ENCODE measurements at places on chromosomes 5 and 9.

- H3K27me3 ChIP-seq = no peaks in the 10 kb centered on the region
- H3K36me3 ChIP-seq = no peaks in the 10 kb centered on the region
- no peak overlapping the region for H3K27ac ChIP-seq
- no peak overlapping the region for H3K4me3 ChIP-seq
- no peak for ATAC-seq
- H3K4me1 ChIP-seq = no peaks in the 10 kb centered on the region
Measured at GRCh38 chr5:87260604-87261192, 7.0 kb upstream of the RASA1 start.

- peaks cover 59% of the 10 kb centered on the region for H3K36me3 ChIP-seq
- peaks cover 14% of the 10 kb centered on the region for H3K27me3 ChIP-seq
- peak; percentile 76 for ATAC-seq
- H3K4me1 ChIP-seq = peaks cover 62% of the 10 kb centered on the region
- peak overlapping the region; percentile 50 for H3K4me3 ChIP-seq
Measured at GRCh38 chr5:402615-403359, 40.2 kb upstream of the EXOC3 start.

DNA sequence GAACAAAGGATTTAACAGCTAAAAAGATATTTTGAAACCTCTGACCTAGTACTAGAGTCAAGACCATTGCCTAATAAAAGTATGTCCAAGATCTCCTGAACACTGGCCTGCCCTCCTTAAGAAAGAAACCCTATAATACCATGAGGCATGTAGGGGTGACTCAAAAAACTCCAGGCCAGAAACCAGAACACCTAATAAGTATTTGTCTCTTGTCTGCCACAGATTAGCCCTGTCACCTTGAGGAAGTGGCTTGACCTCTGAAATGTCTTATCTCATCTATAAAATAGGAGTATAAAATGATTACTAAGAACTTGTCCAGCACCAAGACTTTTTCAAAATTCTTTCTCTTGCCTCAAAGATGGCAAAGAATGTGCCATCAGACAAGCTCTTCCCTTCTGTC is 125.5 kb upstream of the RASGRF2 start:
- no peaks in the 10 kb centered on the region for H3K4me1 ChIP-seq
- no peak overlapping the region for H3K4me3 ChIP-seq
- H3K27ac ChIP-seq = no peak overlapping the region
- no peaks in the 10 kb centered on the region for H3K27me3 ChIP-seq

DNA sequence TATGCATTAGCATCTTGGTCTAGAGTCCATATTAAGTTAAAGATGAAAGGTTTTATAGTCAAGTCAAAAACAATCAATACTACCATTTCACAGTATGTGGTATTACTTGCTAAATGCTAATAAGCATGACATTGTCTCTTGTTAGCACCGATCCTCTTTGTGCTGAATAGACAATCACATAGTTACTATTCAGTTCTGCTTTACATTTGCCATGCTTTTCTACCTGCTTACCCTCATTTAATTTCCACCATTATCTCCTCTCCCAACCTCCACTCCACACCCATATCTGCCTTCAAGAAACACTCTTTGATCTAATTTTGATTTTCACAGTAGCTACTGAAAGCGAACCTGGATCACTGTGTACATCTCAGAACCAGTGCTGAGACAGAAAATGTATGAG is 16.8 kb downstream of the MEGF9 start:
- no peak overlapping the region for H3K27ac ChIP-seq
- ATAC-seq = no peak
- H3K4me3 ChIP-seq = no peak overlapping the region
- H3K27me3 ChIP-seq = no peaks in the 10 kb centered on the region

DNA sequence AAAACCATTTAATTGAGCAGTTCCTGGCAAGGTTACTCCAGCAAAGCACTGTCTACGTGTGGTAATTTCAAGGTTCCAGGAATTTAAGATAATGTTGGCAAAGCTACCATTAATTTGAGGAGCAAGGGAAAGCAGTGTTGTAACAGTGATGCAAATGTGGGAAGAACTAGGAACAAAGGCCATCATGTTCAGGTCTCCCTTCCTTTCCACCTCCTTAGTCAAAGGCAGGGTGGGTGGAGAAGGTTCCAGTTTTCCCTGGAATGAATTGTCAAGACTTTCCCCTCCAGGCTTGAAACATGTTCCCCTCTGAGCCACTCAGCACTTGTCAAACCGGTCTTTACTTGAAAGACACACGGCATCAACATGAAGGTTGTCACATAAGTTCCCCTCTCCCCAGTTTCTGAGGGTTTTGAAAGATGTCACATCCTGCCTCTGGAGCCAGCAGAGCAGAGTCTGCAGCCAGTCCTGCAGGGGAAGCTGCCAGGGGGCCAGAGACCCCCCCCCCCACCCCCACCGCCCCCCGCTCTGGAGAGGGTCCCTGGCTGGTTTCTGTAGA is 226.0 kb downstream of the GAS1 start:
- no peaks in the 10 kb centered on the region for H3K4me1 ChIP-seq
- H3K27ac ChIP-seq = no peak overlapping the region
- no peaks in the 10 kb centered on the region for H3K27me3 ChIP-seq
- no peak overlapping the region for H3K4me3 ChIP-seq

DNA sequence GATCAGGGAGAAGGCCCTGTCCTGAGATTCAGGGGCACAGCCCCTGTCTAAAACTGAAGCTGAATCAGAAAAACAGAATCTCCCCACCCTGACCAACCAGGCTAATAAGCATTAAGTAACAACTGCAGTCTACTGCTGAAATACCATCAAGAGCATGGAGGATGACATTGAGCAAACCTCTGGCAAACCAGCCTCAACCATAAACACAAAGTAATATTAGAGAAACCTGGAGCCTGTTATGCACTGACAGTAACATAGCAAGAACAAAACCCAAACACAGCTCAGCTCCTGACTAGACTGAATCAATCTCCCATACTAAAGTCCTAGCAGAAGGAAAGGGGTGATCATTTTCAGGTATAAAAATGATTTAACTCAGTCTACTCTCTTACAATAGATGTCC is 24.8 kb upstream of the CCL21 start:
- H3K27me3 ChIP-seq = peaks cover 37% of the 10 kb centered on the region
- no peaks in the 10 kb centered on the region for H3K36me3 ChIP-seq
- no peak overlapping the region for H3K4me3 ChIP-seq
- no peak for ATAC-seq

DNA sequence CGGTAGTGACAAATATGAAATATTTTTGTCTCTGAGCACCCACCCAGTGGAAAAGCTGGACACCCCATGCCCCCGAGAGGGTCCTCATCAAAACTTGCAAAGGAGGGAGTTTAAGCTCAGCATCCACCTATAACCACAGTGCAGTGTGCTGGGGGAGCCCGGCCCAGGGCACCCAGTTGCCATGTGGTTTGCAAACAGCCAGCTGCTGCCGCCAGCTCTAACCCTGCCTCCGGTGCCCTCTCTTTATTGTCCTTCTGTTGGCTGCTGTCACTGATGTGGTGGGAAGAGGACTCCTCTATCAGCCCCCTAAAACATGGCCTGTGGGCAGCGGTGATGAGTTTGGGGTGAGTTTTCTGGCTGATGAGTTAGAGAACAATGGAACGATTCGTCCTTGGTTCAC is 160.9 kb upstream of the MVB12B start:
- ATAC-seq = no peak
- no peaks in the 10 kb centered on the region for H3K4me1 ChIP-seq
- H3K27me3 ChIP-seq = peaks cover 50% of the 10 kb centered on the region
- no peak overlapping the region for H3K4me3 ChIP-seq
- H3K27ac ChIP-seq = no peak overlapping the region
- no peaks in the 10 kb centered on the region for H3K36me3 ChIP-seq

DNA sequence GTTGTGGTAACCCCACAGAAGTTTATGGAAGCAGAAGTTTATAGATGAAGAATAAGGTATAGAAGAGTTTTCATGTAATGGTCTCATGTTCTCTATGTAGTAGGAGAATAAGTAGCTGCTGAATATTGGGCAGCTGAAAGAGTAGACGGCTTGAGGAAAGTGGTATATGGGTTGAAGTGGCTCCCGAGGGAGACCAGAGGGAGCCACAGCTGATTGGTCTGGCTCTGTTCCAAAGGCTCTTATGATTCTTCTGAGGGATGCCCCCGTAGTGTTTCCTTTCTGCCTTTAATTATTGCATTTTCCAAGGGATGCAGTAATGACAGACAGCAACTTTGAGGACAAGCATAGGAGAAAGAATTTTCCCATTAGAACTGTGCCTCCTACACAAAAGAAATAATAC is 30.1 kb upstream of the TENT2 start:
- no peak overlapping the region for H3K27ac ChIP-seq
- peaks cover 36% of the 10 kb centered on the region for H3K27me3 ChIP-seq
- no peak overlapping the region for H3K4me3 ChIP-seq
- H3K36me3 ChIP-seq = peaks cover 6% of the 10 kb centered on the region
- ATAC-seq = no peak
- no peaks in the 10 kb centered on the region for H3K4me1 ChIP-seq

DNA sequence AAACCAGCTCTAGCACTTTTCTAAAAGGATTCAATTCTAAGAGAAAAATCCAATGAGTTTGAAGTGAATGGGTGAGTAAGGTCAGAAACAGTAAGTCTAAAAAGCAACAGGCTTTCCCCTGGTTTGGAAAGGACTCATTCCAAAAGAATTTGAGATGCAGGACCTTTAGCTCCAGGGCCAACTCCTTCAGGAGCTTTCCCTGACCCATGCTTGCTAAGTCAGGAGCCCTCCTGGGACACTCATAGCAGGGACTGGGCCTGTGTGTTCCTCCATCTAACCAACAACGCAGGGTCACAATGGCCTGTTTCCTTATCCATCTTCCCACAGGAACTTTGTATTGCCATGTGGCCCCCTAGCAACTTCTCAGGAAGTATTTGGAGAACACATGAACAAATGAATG is 198.8 kb downstream of the FRMD3 start:
- no peak overlapping the region for H3K27ac ChIP-seq
- peaks cover 14% of the 10 kb centered on the region for H3K36me3 ChIP-seq
- H3K27me3 ChIP-seq = no peaks in the 10 kb centered on the region
- H3K4me1 ChIP-seq = no peaks in the 10 kb centered on the region
- no peak overlapping the region for H3K4me3 ChIP-seq

GRCh38 chr9:128689820-128690683 is 1.0 kb downstream of the SET start:
- H3K27me3 ChIP-seq = no peaks in the 10 kb centered on the region
- peak overlapping the region; percentile 88 for H3K27ac ChIP-seq
- H3K4me3 ChIP-seq = peak overlapping the region; percentile 95

DNA sequence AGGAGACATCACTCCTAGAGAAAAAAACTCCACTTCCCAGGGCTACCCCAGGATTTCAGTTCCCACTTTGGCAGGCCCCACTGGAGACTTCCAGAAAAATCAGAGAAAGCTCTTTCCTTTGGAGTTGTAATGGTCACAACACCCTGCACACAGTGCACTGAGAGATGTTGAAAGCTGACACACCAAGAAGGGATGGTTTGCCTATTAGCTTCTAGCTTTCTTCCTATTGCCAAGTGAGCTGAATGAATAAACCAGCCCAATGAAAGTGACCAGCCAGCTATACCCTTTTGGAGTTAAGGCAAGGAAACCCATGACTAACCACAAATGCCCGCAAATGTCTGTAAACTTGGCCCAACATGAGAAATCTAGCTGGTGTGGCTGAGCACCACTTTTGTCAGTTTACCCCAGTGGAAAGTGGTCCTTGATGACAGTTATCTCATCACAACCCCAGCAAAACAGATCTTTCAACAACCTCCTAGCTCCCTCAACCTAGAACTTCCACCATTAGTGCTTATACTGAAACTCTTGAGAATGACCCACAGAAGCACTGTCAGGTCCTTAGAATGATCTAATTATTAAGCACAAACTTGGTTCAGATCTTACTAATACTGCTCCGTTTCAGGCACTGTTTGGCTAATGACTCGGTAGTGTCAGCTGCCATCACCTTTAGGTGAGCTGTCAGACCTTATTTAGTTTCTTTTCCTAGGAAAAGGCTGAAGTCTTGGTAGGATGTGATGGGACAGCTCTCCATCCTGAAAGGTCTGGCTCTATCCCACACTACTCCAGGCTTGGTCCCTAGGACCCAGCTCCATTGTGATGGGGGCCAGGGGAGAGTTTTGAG is 11.2 kb downstream of the IRF1 start:
- peak overlapping the region; percentile 73 for H3K27ac ChIP-seq
- H3K36me3 ChIP-seq = peaks cover 8% of the 10 kb centered on the region
- H3K4me3 ChIP-seq = no peak overlapping the region
- H3K27me3 ChIP-seq = no peaks in the 10 kb centered on the region
- H3K4me1 ChIP-seq = peaks cover 68% of the 10 kb centered on the region

DNA sequence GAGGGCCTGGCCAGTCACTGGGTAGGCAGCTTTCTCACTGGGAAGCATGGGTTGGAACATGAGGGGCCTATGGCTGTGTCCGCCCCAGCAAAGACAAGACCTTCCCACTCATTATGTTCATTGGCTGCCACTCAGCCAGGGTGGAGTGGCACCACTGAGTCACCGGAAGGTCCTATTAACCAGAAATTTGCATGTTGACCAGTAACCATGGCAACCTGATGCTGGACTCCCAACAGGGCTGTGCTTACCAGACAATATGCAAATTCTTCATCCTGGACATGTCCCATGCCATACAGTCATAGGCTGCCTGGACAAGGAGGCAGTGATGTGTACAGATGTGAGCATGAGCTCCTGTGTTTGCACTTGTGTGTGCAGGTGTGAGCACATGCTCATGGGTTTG is 66.7 kb downstream of the PSD2 start:
- no peaks in the 10 kb centered on the region for H3K4me1 ChIP-seq
- no peak overlapping the region for H3K4me3 ChIP-seq
- ATAC-seq = peak; percentile 37
- H3K27me3 ChIP-seq = peaks cover 11% of the 10 kb centered on the region
- no peaks in the 10 kb centered on the region for H3K36me3 ChIP-seq

GRCh38 chr5:107088907-107089306 is 581.8 kb downstream of the EFNA5 start:
- H3K4me1 ChIP-seq = no peaks in the 10 kb centered on the region
- H3K27me3 ChIP-seq = no peaks in the 10 kb centered on the region
- no peaks in the 10 kb centered on the region for H3K36me3 ChIP-seq

- no peaks in the 10 kb centered on the region for H3K4me1 ChIP-seq
- no peaks in the 10 kb centered on the region for H3K36me3 ChIP-seq
- no peak for ATAC-seq
Measured at GRCh38 chr9:131011274-131012022, 2.5 kb downstream of the LAMC3 start.

GRCh38 chr5:157189223-157189622 is 8.6 kb downstream of the ITK start:
- H3K27me3 ChIP-seq = no peaks in the 10 kb centered on the region
- H3K27ac ChIP-seq = no peak overlapping the region
- H3K4me1 ChIP-seq = no peaks in the 10 kb centered on the region

DNA sequence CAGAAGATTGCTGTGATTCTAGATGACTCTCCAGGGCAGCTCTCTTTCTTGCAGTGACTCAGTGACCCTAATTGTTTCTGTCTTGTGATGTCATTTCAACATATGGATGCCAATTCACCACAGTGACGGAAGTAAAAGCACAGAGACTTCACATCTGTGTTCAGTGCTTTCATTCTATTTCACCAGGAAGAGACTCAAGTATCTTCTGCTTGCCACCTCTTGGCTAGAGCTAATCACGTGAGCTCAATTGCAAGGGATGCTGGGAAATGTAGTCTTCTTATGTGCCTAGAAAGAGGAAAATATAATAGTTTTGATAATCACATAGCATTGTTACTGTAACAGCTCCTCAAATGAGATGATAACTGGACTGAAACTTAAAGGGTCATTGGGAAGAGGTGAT is 453.3 kb upstream of the KLF4 start:
- no peak overlapping the region for H3K4me3 ChIP-seq
- H3K4me1 ChIP-seq = no peaks in the 10 kb centered on the region
- H3K36me3 ChIP-seq = no peaks in the 10 kb centered on the region
- peaks cover 12% of the 10 kb centered on the region for H3K27me3 ChIP-seq

- no peaks in the 10 kb centered on the region for H3K36me3 ChIP-seq
- no peak overlapping the region for H3K27ac ChIP-seq
- no peaks in the 10 kb centered on the region for H3K27me3 ChIP-seq
Measured at GRCh38 chr9:1331546-1332038, 281.4 kb downstream of the DMRT2 start.

GRCh38 chr5:5711112-5711511 is 288.6 kb downstream of the ICE1 start:
- no peak overlapping the region for H3K27ac ChIP-seq
- ATAC-seq = no peak
- no peaks in the 10 kb centered on the region for H3K27me3 ChIP-seq
- H3K4me1 ChIP-seq = peaks cover 13% of the 10 kb centered on the region
- no peak overlapping the region for H3K4me3 ChIP-seq
